ENCODE measurements at places on chromosomes 5 and 9.

DNA sequence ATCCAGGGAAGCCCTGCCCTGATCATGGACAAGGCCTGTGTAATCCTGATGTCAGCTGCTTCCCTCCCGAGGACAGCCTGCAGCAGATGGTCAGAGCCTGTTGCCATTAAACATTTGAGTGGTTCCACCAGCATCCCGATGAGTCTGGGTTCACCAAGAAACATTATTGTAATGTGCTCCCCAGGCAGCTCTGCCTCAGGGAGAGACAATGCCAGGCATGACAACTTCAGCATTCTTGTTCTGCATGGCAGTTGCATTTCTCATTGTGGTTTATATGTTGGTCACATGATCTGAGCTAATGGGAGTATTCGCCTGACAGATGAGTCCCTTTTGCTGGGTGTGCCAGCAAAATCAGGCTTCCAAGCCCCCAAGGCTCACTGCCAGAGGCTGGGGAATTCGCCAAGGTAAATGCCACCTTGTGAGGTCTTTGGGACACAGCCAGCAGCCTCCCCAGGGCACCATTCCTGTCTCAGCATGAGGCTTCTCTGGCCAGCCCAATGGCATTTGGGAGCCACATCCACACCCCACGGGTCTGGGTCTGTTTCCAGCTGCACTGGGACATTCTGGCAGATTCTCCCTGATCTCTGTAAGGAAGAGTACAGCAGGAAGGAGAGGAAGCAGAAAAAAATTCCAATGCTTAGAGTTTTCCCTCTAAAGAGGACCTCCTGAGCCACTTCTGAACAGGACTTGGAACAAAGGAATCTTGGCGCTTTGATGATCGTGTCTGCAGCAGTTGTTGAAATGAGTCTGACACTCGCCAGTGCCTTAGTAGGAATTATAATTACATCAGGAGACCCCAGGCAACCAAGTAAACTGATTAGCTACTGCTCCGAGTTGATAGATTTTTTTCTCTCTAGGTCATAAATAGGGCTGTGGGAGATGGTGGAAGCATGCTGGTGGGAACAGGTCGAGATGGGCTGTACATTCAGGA is 18.7 kb downstream of the KCNIP1 start:
- DNase-seq, result peak; percentile 36

- DNase-seq, result no peak
Measured at GRCh38 chr9:121225240-121225639, 23.6 kb upstream of the RAB14 start.

DNA sequence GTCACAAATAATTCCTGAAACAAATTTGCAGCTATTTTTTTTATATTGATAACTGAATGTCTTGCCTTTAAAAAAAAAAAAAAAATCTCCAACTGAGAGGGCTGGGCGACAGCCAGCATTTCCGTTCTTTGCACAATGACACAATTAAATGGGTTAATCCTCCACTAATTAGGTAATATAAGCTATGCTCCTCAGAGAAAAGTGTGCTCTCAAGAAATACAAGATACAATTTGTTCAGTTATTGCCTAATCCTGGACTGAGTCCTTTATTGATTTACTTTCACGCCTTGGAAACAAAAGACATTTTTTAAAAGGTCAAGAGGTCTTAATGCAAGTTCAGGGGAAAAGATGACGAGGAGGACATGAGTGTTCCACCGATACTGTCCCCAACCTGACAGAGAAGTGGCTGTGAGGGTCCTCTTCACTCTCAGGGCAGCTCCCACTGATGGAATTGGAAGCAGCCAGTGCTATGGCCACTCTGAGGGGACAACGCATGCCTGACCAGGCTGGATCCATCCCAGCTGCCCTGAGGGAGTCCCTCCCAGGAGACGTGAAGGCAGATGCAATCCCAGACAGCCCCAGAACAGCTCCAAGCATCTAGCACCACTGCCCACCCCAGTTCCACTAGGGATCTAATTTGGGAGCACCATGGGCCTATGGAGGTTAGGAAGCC is 220.7 kb downstream of the GNA14 start:
- DNase-seq, result no peak

DNA sequence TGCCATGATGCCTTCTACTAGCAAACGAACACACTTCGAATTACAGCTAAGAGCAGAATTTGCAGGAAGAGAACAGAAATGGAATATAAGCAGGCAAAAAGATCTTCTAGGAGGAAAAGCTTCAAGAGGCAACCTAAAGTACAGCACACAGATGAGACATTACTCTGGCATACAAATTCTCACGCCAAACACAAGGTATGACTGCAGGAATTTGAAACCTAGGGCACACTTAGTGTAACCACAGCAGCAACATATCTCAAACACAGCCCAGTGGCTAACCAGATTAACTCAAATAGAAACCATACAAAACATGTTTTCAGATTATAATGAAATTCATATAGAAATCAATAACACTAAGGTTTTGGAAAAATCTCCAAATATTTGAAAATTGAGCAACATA is 481.0 kb upstream of the RGMB start:
- DNase-seq, result no peak

- DNase-seq, result no peak
Measured at GRCh38 chr5:67262206-67262605, 65.6 kb upstream of the CD180 start.

DNA sequence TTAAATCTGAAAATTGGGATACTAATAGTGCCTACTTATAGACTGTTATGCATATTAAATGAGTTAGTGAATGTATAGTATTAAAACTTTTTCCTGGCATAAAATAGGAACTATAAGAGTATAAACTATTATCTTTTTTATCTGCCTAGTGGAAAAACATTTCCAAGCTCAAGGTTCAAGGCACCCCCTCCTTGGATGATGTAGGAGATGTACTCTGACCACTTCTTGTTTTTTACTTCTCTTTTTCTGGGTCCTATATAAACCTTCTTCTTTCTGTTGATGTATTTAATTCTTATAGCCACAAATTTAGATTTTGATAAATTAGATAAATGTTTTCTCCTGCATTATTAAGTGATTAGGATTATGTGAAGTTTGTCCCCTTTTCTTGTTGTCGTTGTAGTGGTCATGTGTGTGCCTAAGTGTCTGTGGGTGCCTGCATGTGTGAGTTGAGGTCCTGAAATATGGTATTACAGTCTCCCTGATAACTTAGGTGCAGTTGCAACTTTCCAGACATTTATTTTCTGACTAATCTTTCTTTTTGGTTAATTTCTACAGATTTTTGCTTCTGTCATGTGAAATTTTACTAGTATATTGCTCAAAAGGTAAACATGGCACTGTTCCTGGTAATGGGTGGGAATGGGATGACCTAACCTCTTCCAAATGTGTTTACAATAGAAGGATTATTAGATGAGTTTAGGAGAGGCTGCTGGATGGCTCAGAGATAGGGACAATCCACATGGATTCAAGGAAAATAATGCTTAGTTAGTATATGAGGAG is 160.8 kb upstream of the CDKN2B start:
- no peak for DNase-seq

- DNase-seq, result no peak
Measured at GRCh38 chr9:72836790-72837189, 116.1 kb downstream of the ALDH1A1 start.

DNA sequence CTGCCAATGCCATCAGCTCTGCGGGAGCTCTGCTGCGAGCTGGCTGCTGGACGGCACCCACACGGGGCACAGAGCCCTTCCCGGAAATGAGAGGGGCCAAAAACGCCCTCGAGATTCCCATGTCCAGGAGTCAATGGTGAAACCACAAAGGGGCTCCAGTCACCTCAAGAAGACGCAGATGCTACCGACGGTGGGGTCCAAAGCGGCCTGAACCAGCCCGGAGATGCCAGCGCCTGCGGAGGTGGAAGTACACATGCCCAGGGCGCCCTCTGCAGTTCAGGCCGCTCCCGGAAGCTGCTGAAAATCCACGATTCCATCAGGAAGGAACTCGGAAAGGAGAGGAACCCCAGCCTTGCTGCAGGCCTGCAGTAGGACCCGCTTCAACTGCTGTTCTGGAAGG is 82.4 kb upstream of the SELENOP start:
- peak; percentile 64 for DNase-seq

DNA sequence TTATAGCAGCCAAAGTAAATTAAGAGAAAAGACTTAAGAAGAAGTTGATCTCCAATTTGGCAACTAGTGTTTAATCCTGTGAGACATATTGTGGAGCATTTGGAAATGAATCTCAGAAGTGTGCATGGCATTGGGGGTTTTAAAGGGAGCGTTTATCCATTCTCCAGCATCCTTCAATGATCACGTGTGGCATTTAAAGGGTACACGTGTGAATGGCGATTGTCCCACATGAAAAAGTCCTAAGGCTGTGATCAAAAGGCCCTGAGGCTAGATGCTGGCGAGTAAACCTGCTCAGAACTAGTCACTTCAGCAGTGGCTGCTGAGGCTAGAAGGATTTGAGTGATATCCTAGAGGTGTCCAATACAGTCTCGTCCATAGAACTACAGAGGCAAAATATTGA is 315.6 kb upstream of the CDH9 start:
- DNase-seq, result no peak

GRCh38 chr9:89786655-89787054 is 181.8 kb downstream of the GADD45G start:
- DNase-seq, result no peak

- DNase-seq, result no peak
Measured at GRCh38 chr5:95759634-95760033, 28.5 kb downstream of the RHOBTB3 start.

GRCh38 chr5:83000428-83000827 is 76.8 kb downstream of the TMEM167A start:
- no peak for DNase-seq

DNA sequence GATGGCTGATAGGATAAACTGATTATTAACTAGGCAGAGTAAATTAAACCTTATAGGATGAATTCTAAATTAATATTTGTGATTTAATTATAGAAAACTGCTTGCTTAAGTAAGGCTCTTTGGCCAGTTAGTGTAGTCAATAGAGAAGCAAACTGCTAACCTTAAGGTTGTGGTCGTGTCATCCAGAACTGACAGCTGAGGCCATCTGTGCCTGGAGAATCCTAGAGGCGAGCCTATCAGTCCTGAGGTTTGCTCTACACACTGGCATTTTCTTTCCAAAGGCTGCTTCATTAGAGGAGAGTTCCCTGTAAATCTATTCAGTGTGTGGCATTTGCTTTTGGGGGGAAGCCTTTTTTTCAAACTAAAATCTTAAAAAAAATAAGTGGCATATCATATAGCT is 169.2 kb downstream of the MEF2C start:
- DNase-seq, result no peak

DNA sequence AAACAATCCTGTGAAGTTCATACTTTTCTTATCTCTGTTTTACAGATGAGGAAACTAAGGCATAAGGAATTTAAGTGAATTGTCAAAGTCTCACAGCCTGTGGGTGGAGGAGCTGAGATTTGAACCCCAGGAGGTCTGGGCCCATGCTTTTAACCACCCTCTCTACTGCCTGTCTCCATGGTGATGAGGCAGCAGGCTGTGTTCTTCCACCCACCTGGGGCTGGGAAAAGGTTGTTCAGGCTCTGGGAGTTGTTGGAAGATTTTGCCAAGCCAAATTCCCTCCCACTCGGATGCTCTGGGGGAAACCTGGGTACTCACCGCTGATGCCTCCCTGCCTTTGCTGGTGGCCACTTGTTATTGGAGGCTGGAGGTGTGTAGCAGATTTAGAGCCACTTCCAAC is 18.3 kb upstream of the SYNPO start:
- DNase-seq, result no peak

- no peak for DNase-seq
Measured at GRCh38 chr9:135230386-135230765, 142.9 kb downstream of the OLFM1 start.

GRCh38 chr5:7078101-7078500 is 317.8 kb upstream of the ADCY2 start:
- no peak for DNase-seq

DNA sequence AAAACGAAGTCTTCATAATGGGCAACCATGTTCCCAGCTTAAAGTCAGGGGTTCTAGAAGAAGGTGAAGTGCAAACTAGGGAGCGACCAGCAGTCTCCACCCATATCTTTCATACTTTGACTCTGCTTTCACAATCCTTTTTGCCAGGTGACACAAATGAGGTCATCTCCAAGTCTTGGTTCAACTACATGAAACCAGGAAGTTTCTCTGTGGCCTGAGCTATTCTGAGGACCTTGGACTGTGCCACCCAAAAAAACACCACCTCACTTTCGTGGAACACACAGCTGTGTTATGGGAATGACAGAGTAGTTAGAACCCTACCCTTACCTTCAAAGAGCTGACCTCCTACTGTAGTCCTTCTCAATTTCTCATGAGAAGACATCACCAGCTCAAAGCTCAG is 309.2 kb downstream of the AGTPBP1 start:
- DNase-seq, result no peak

- no peak for DNase-seq
Measured at GRCh38 chr5:91140657-91141056, 242.5 kb downstream of the ARRDC3 start.

- no peak for DNase-seq
Measured at GRCh38 chr9:9820436-9820835, 792.4 kb downstream of the PTPRD start.

- DNase-seq, result no peak
Measured at GRCh38 chr9:127720031-127720864, 4.4 kb downstream of the TTC16 start.

DNA sequence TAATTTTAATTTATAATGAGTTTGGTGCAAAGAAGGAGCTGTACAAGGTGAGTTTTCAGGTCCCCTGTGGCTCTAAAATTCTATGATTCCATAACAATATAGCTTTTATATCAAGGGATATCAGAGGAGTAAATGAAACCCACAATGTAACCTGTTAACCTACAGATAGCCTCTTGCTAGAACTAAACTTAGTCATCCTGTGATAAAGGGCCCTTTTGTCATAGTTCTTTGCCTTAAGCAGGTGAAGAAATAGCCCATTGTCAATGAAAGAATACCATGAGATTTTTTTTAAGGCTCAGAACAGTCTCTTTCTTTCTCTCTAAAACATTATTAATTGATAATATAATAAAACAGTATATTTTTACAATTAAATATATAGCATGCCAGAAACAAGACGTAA is 127.8 kb downstream of the NFIB start:
- DNase-seq, result no peak

DNA sequence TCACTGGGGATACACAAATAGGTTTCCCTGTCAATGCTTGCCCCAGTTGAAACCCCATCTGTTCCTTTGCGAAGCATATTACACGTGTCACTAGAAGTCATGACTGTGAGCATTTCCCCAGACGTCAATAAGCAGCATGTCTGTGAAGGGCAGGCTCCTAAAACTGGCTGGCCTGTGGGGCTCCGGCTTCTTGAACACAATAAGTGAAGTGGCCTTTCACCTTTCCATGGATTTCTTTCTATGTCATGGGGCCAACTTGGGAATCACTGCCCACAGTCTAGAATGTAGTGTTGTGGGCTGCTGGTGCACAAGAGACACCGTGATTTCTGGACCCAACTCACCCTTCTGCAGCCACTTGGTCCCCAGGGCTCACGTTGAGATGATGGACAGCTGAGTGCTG is 60.4 kb upstream of the CTSL start:
- DNase-seq, result no peak

DNA sequence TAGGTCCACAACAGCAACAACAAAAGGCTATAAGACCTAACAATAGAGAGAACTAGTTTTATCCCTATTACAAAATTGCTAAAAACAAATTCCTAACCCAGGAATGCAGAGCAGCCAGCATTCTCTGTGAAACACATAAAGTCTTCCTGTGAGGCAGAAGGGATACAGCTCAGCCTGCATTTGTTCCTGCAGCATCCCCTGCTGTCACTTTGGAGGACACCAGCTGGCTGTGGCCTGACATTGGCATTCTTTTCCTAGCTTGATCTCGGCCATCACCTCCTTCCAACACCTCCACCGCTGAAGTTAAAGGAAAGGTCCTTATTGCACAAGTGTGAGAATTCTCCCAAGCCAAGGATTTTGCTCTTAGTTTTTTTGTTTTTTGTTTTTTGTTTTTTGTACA is 186.1 kb downstream of the SNCAIP start:
- peak; percentile 63 for DNase-seq

- no peak for DNase-seq
Measured at GRCh38 chr5:156405988-156406387, 79.0 kb downstream of the SGCD start.

Measured in ELF-1 (cell line).